Glutamatergic neuron (in vitro differentiated cells): ENCODE measurements at places on chromosomes 2 and 18. TPM values are rescaled to one million over a fixed set of nuclear protein-coding genes. Genes with fewer than 3 reads are reported as not detected.

LONRF2 gene
- total RNA-seq: 1.3 TPM

FBXO15 gene
- 0.76 TPM for total RNA-seq

PSTPIP2 gene
- total RNA-seq: 0.20 TPM

OTOS gene
- not detected for total RNA-seq

NEU2 gene
- total RNA-seq: not detected

LIMS4 gene
- total RNA-seq: 0.47 TPM

C1QL2 gene
- not detected for total RNA-seq

FAM161A gene
- 13.4 TPM for total RNA-seq

RUFY4 gene
- total RNA-seq: not detected

CRACDL gene
- total RNA-seq: 2.1 TPM

NDUFAF7 gene
- total RNA-seq: 25.1 TPM

SATB2 gene
- total RNA-seq: 20.8 TPM

TRIM43 gene
- 2.3 TPM for total RNA-seq

SLC19A3 gene
- total RNA-seq: 1.7 TPM

FBXO48 gene
- 0.81 TPM for total RNA-seq

TMEM163 gene
- 27.7 TPM for total RNA-seq

ZNF385B gene
- total RNA-seq: not detected

RGPD5 gene
- total RNA-seq: 88.5 TPM

CRYBA2 gene
- total RNA-seq: 0.49 TPM

IL36G gene
- not detected for total RNA-seq

SMIM21 gene
- not detected for total RNA-seq

ANKRD44 gene
- 12.0 TPM for total RNA-seq

POU3F3 gene
- total RNA-seq: 0.54 TPM

ASB18 gene
- total RNA-seq: not detected

ANTXR1 gene
- total RNA-seq: 26.7 TPM

CLEC4F gene
- total RNA-seq: 0.66 TPM

C1GALT1C1L gene
- 0.49 TPM for total RNA-seq

REG3A gene
- not detected for total RNA-seq

KCNE4 gene
- total RNA-seq: not detected

C2orf92 gene
- total RNA-seq: 19.6 TPM

ALPI gene
- total RNA-seq: not detected

FER1L5 gene
- 0.51 TPM for total RNA-seq

MXD1 gene
- 15.8 TPM for total RNA-seq

MAP2 gene
- 177 TPM for total RNA-seq

CAMKMT gene
- 9.6 TPM for total RNA-seq

MRPL44 gene
- total RNA-seq: 37.3 TPM
